Testis (tissue), 5 donors: ENCODE measurements at places on chromosomes 13 and 19. TPM values are rescaled to one million over a fixed set of nuclear protein-coding genes. Genes with fewer than 3 reads are reported as not detected.

The SWSAP1 gene
- total RNA-seq: 7.0 TPM

The MPND gene
- total RNA-seq: 13.3 TPM

The MBD3L3 gene
- 2.6 TPM for total RNA-seq

The OR10H2 gene
- total RNA-seq: not detected

The SIGLEC12 gene
- not detected for total RNA-seq

The PRR36 gene
- total RNA-seq: 2.9 TPM

The LILRB3 gene
- total RNA-seq: 11.0 TPM

The NANOS3 gene
- total RNA-seq: 14.5 TPM

The TMEM190 gene
- 12.9 TPM for total RNA-seq

The KDELR1 gene
- 149 TPM for total RNA-seq

The HIF3A gene
- 105 TPM for total RNA-seq

The IFNL1 gene
- total RNA-seq: not detected

The PEAK3 gene
- 0.55 TPM for total RNA-seq

The ZNF784 gene
- total RNA-seq: 13.0 TPM

The SIGLECL1 gene
- 18.7 TPM for total RNA-seq

The SLC25A41 gene
- total RNA-seq: 3.9 TPM

The KPNA3 gene
- total RNA-seq: 39.4 TPM

The NKG7 gene
- total RNA-seq: not detected

The ZNF682 gene
- 5.1 TPM for total RNA-seq

The LIN37 gene
- 30.2 TPM for total RNA-seq

The ZNF534 gene
- total RNA-seq: 8.3 TPM

The CEACAM3 gene
- not detected for total RNA-seq

The FBN3 gene
- total RNA-seq: 2.3 TPM

The ZNF208 gene
- total RNA-seq: 27.6 TPM

The CYP4F3 gene
- total RNA-seq: 1.0 TPM

The DAND5 gene
- 2.8 TPM for total RNA-seq

The PCDH17 gene
- 27.9 TPM for total RNA-seq

The IGFLR1 gene
- total RNA-seq: 15.9 TPM

The ZNF563 gene
- total RNA-seq: 13.7 TPM

The KIR2DL3 gene
- total RNA-seq: not detected

The GJA3 gene
- 10.2 TPM for total RNA-seq

The NLRP7 gene
- 11.7 TPM for total RNA-seq

The SLC8A2 gene
- 12.9 TPM for total RNA-seq

The ZNF345 gene
- total RNA-seq: 14.4 TPM

The RGS9BP gene
- total RNA-seq: 0.94 TPM

The KLK12 gene
- not detected for total RNA-seq

The MIPEP gene
- 25.7 TPM for total RNA-seq

The ERFL gene
- total RNA-seq: 2.4 TPM

The NLRP11 gene
- total RNA-seq: 3.9 TPM

The GDF15 gene
- 0.93 TPM for total RNA-seq

The LHB gene
- total RNA-seq: 5.5 TPM

The ZNF723 gene
- 5.5 TPM for total RNA-seq

The OR7D2 gene
- total RNA-seq: 0.62 TPM
